ENCODE measurements at places on chromosomes 3 and 15. TPM values are rescaled to one million over a fixed set of nuclear protein-coding genes. Genes with fewer than 3 reads are reported as not detected.
A peak's percentile ranks its signal among the peaks of the same experiment; 100 is the strongest.

GRCh38 chr15:87959662-87960061 lies 296.9 kb downstream of the NTRK3 start:
- DNase-seq = no peak

DNA sequence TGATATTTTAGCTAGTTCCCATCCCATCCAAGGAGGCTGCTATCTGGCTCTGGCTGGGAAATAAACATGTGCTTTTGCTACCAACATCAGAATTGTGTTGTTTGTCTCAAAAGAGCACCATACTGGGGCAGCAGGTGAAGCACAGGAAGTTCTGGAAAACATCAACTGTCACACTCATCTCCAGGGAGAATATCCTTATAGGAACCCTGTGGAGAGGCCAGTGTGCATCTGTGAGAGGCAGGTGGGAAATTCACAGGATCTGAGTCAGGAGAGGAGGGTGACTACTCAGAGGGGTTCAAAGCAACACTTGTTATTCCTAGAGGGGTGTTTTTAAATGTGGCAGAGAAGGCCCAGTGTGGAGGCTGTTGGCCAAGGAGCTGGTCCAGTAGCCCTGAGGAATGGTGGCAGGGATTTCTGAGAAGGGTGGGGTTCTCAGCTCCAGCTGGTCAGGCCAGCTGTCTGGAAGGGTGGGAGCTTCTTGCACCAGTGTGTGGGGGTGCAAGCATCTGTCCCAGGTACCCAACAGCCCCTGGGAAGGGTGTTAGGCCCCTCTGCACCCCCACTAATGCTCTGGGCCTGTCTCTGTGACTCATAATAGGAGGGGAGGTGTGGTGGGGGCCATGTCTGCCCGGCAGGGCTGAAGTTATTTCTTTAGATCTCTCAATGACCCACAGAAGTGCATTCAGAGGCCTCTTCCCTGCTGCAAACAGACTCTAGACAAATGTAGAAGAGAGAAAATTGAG lies 28.7 kb downstream of the RPSA start:
- no peak for DNase-seq

- no peak for DNase-seq
Measured at GRCh38 chr15:80777826-80778620, 1.1 kb upstream of the CEMIP start.

GRCh38 chr15:68100194-68100593 lies 46.1 kb downstream of the PIAS1 start:
- DNase-seq = no peak

GRCh38 chr3:69012100-69012799 lies 1.2 kb downstream of the EOGT start:
- DNase-seq = no peak

GRCh38 chr15:49282366-49282765 lies 112.3 kb downstream of the GALK2 start:
- DNase-seq = no peak

DNA sequence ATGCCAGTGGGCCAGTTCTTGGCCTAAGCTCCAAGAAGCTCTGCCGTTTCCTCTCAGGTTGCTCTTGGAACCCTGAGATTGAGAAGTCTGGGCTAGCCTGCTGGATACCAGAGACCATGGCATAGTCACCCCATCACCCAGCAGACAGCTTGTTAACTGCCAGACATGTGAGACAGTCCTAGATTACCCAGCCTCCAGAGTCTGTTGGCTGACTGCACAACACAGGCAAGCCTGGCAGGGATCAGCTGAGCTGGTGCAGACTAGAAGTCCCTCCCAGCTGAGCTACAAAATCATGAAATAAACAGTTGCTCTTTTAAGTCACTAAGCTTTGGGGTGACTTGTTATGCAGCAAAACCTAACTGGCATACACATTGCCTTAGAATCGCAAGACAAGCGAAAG lies 5.2 kb downstream of the ANAPC13 start:
- no peak for DNase-seq

GRCh38 chr3:98730338-98730737 lies 32.8 kb upstream of the ST3GAL6 start:
- no peak for DNase-seq

DNA sequence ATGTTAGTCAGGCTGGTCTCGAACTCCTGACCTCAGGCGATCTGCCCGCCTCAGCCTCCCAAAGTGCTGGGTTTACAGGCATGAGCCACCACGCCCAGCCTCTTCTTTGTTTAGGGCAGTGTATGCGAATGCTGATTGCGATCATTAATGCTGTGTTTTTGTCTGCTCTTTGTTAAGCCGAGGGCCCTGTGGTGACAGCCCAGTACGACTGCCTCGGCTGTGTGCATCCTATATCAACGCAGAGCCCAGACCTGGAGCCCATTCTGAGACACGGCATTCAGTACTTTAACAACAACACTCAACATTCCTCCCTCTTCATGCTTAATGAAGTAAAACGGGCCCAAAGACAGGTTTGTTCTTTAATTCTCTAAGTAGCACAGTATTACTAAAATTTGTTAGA lies 7.8 kb downstream of the KNG1 start:
- DNase-seq = no peak

DNA sequence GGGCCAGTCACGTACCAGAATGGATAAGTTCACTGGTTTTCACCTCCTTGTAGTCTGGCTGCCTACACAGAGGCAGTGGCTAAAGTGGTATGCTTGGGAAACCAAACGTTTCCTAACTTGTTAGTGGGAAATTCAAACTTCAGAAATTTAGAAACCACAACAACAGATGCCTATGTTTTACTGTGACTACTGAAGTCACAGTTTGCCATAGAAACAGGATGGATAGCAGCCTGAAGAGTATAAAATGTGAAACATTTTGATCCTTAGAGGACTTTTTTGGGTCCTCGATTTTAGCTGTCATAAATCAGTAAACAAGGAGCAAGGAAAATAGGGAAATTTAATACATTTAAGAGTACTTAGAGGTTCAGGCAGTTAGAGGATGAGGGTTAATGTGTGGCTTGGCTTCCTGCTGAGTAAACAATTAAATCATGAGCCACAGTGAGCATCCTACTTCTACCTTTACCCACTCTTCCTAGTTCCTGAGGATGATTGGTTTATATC lies 48.6 kb downstream of the CMSS1 start:
- DNase-seq = no peak

GRCh38 chr3:9776896-9777693 lies 7.3 kb upstream of the CAMK1 start:
- DNase-seq = no peak

DNA sequence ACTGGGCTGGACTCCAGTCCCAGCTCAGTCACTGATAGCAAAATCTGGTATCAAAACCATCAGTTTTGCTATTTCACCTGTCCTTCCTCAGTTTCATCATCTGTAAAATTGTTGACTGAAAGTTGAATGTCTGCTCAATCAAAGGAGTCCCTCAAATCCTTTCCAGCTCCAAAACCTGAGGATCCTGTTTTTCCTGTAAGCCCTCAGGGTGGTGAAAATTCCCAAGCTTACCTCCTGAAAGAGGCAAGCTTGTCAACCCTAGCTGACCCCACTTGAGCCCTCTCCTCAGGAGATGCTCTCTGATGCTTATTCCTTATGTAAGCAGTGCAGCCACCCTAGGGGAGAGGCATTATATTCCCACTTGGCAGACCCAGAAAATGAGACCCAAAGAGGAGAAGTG lies 82.6 kb downstream of the HMG20A start:
- DNase-seq = no peak

GRCh38 chr15:101625980-101626379 lies 26.2 kb downstream of the TM2D3 start:
- DNase-seq = no peak

DNA sequence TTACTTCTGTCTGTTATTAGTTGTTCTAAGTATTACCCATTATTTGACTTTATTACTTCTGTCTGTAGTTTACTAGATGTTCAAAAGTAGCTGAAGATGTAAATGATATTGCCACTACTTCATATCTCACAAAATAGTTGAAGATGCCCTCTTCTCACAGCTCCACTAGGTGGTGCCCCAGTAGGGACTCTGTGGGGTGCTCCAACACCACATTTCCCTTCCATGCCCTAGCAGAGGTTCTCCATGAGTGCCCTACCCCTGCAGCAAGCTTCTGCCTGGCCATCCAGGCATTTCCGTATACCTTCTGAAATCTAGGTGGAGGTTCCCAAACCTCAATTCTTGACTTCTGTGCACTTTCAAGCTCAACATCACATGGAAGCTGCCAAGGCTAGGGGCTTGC lies 80.8 kb downstream of the KCNH8 start:
- DNase-seq = no peak

GRCh38 chr15:38565287-38565670 lies 665 bp upstream of the RASGRP1 start:
- no peak for DNase-seq

DNA sequence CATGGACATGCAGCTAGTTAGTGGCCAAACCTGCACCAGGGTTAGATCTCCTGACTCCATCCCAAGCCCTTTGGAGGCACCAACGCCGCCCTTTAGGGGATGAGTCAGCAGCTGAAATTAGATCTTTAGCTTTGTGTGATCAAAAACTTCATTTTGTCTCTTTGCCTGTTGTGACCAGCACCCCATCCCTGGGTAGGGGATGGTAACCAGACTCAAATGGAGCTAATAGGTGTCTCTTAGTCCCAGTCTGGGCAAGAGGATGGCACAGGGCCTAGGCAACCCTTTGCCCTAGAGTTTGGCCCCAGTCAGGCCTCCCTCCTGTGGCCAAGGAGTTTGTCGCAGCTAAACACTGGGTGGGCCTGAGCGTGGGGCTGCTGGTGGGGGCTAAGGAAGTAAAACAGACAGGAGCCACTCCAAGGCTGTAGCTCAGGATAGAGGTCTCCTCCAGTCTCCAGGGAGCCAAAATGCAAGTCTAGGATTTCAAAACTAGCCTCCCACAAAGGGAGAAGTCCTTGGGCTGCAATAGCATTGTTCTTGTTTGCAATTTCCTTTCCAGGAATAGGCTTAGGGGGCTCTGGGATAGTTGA lies 105.1 kb downstream of the CPN2 start:
- no peak for DNase-seq

DNA sequence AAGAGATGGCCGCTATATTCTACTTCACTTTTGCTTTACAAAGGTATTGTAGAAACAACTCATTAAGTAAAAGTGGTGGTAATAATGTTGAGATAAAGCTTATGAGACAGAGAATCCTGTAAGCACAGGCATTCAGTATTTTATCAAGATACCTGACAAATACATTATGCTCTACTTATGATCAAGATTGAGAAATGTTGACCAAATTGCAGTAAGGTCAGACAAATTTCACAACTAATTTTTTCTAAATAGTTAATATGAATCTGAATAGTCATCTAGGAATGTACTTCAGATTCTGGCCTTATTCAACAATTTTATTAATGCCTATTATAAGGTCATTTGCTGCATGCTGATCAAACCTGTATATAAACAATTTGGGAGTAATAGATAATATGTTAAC lies 95.1 kb upstream of the MBNL1 start:
- DNase-seq = no peak

DNA sequence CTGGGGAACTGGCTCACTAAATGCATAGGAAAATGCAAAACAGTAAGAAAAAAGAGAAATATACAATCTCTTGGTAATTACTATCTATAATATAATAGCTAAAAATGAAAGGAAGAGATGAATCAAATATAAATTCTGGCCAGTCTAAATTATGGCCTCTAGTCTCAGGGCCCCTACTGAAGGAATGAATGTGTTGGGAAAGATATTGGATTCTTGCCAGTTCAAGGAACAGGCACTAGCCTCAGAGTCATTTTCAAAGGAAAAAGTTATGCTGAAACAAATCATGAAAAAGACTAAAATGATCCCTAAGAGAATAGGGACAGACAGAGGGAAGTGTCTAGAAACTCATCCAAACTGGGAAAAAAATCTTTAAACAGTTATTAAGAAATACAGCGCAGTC lies 62.4 kb downstream of the C3orf80 start:
- no peak for DNase-seq

GRCh38 chr3:103617961-103618360 lies 1183.1 kb downstream of the ZPLD1 start:
- DNase-seq = no peak

GRCh38 chr3:12371525-12372140 lies 82.8 kb downstream of the PPARG start:
- DNase-seq = no peak

DNA sequence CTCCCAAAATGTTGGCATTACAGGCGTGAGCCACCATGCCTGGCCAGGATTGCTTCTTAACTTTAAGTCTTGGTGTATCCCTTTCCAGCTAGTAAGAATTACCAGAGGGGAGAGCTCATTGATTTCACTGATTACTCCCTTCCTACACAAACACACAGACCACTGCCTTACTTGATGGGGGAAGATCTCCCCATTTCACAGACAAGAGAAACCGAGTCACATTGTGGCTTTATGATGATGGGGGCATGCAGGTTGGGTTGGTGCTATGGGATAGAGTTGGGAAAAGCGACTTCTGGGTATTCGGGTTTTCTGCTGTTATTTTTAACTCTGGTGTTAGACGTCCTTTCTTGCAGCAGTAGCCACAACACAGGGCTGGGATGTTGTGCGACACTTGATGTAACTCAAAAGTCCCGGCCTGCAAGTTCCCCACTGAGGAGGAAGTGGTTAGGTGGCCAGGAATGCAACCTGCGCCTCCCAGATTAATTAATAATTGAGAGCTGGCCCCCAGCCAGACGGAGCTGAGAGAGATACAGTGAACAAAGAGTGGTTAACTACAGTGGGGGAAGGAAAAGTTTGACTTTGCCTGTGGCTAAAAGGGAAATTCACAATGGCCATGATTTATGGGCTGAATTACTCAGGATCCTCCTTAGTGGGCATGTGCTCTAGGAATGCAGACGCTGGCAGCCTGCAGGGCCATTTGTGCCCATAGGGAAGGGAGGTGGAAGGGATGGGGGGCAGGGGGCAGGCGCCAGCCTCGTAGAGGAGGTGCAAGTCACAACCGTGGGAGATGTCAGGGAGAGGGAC lies 63.6 kb downstream of the SMAD6 start:
- DNase-seq = peak; percentile 85

TEX55 gene
- not detected for total RNA-seq

CCR2 gene
- total RNA-seq = not detected

SLITRK3 gene
- total RNA-seq = not detected

GHRL gene
- not detected for total RNA-seq

ALG3 gene
- total RNA-seq = 58.7 TPM

LRRC31 gene
- total RNA-seq = 57.6 TPM

Data from Peyer's patch (tissue), 4 donors.